Activated CD8-positive, alpha-beta T cell treated with anti-CD3 and anti-CD28 coated beads, Interleukin-2, amount 10 ng/mL, durations not matched to agents 7 days and 5 days (primary cell): ENCODE measurements at places on chromosomes 2 and 18.

DNA sequence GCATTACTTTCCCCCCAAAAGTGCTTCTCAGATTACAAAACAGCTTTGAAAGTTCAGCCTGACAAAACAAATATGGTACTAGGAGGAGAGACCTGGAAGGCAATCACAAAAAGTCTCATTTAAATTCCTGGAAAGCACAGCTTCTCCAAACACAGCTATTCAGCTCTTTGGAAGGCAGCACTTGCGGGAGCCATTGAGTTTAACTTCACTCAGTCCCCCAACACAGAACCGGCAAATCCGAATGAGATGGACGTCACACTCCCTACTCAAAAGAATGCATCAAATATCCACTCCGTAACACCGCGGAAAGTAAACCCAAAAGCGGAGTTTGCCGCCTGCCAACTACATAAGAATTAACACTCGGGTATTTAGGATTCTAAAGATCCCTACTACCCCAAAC is 638 bp downstream of the ST6GAL2 start:
- peaks cover 6% of the 10 kb centered on the region for H3K4me1 ChIP-seq
- H3K36me3 ChIP-seq, result no peaks in the 10 kb centered on the region
- DNase-seq, result no peak
- no peak overlapping the region for H3K27ac ChIP-seq
- H3K4me3 ChIP-seq, result no peak overlapping the region

DNA sequence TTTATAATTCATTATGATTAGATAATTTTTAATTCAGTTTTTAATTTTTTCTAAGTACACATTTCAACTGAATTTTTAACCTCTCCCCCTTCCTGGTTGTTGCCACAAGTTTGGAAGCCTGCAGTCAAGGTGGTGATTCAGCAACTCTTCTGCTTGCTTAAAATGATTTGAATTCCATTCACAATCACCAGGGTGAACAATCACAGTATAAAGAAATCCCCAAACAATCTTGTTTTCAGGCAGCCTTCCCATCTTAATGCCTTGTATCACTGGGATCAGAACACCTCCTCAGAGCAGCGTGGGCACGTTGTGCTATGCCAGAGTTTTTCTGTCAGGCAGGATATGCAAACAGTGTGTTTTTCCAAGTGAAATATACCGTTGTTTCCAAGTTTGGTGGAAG is 46.7 kb upstream of the BARD1 start:
- no peaks in the 10 kb centered on the region for H3K36me3 ChIP-seq
- H3K4me3 ChIP-seq, result no peak overlapping the region
- H3K4me1 ChIP-seq, result no peaks in the 10 kb centered on the region
- H3K27me3 ChIP-seq, result no peaks in the 10 kb centered on the region
- no peak for DNase-seq
- H3K27ac ChIP-seq, result no peak overlapping the region

DNA sequence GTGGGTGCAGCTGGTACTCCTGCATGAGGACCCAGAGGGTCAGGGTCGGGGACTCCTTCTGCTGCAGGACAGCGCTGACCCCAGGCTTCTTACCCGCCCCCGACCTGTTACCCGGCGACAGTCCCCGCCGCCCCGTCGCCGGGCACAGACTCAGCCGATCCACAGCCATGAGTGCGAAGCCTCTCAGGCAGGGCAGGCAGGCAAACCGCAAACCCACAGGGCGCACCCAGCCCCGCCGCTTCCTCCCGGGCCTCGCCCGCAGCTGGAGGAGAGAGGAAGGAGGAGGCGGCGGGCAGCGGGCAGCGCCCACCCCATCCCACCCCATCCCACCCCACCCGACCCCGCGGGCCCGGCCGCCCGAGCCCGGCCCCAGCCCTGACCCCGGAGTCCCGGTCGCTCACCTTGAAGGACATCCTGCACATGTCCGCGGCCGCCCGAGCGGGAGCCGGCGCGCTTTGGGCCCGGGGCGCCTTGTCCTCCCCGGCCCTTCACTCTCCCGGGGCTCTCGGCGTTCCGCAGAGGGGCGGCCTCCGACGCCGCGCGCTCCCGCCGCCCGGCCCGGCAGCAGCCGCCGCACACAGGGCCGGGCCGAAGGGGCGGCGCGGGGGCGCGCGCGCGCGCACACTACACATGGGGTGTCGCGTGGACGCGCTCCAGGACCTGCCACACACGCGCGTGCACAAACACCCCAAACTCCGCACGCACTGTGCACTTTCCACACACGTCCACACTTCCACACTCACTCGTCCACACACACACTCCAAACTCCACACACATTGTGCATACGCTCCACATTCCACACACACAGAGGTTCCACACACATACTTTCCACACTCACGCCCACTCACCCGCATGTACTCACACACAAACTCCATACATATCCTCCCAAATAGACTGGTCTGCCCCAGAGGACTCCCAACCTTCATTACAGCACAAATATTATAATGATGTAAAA is at the start of gene ANKRD29:
ANKRD29 (minus strand) TSS at position 603 of the 955 bp plus-strand sequence; CDS start at position 422, 181 bp downstream.
- H3K27ac ChIP-seq, result peak within 1 kb of the TSS; percentile 40
- no peaks in the 10 kb centered on the region for H3K36me3 ChIP-seq
- H3K27me3 ChIP-seq, result peaks cover 62% of the 10 kb centered on the region
- peak within 1 kb of the TSS; percentile 69 for H3K4me3 ChIP-seq

- no peak overlapping the region for H3K27ac ChIP-seq
- DNase-seq, result no peak
- H3K27me3 ChIP-seq, result no peaks in the 10 kb centered on the region
- H3K4me1 ChIP-seq, result peaks cover 34% of the 10 kb centered on the region
- no peaks in the 10 kb centered on the region for H3K36me3 ChIP-seq
Measured at GRCh38 chr18:48896875-48897511, 53.8 kb downstream of the SMAD7 start.

GRCh38 chr18:45236676-45237075 is 378.6 kb upstream of the SLC14A2 start:
- H3K27me3 ChIP-seq, result no peaks in the 10 kb centered on the region
- no peak for DNase-seq
- no peak overlapping the region for H3K27ac ChIP-seq
- H3K4me1 ChIP-seq, result no peaks in the 10 kb centered on the region

GRCh38 chr2:178327516-178327915 is 123.5 kb downstream of the PRKRA start:
- H3K27me3 ChIP-seq, result peaks cover 12% of the 10 kb centered on the region
- no peak overlapping the region for H3K4me3 ChIP-seq
- H3K4me1 ChIP-seq, result no peaks in the 10 kb centered on the region
- no peak for DNase-seq

DNA sequence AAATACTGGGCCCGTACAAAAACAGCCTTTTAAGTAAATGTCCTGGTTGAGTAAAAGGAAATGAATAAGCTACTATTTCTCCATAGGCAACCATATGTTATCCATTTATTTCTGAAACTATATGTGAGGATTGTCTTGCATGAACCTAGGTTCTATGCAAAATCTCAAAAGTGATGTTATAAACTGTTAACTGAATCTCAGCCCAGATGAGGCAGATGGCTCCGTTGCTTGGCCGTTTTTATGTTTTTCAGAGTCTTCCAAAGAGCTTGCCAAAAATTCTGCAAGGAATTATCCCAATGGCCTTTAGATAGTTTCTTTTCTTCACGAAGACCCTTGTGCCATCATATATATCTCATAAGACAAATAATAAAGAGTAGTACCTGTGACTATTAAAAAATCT is 1669.5 kb upstream of the DDX18 start:
- no peaks in the 10 kb centered on the region for H3K4me1 ChIP-seq
- H3K4me3 ChIP-seq, result no peak overlapping the region
- H3K36me3 ChIP-seq, result no peaks in the 10 kb centered on the region
- H3K27ac ChIP-seq, result no peak overlapping the region

- no peak overlapping the region for H3K27ac ChIP-seq
- no peak overlapping the region for H3K4me3 ChIP-seq
- no peaks in the 10 kb centered on the region for H3K36me3 ChIP-seq
- no peak for DNase-seq
- H3K4me1 ChIP-seq, result peaks cover 7% of the 10 kb centered on the region
- no peaks in the 10 kb centered on the region for H3K27me3 ChIP-seq
Measured at GRCh38 chr2:57549642-57550102, 496.9 kb upstream of the VRK2 start.

DNA sequence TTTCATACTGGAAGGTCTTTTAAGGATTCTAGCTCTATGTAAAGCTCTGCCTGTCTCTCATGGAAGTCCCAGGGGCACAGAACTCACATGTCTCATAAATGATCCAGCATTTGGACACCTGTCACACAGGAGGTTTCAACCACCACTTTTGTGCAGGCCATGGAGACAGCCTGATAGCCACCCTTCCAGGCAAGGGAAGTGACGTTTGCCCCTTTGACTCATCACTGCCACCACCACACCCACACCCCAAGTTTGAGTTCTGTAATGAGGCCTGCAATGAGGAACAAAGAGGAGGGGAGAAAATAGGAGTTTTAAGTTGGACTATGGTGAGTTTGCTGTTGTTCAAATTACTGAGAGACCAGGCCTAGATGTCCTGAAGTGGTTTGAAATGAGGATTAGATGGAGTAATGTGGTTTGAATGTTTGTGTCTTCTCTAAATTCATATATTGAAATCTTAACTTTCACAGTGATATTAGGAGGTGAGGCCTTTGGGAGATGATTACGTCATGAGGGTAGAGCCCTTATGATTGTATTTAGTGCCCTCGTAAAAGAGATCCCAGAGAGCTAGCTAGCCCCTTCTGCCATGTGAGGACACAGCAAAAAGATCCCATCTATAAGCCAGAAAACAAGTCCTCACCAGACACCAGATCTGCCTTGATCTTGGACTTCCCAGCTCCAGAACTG is 175.3 kb upstream of the EPHA4 start:
- no peaks in the 10 kb centered on the region for H3K27me3 ChIP-seq
- H3K4me1 ChIP-seq, result no peaks in the 10 kb centered on the region
- H3K4me3 ChIP-seq, result no peak overlapping the region
- no peak overlapping the region for H3K27ac ChIP-seq
- H3K36me3 ChIP-seq, result no peaks in the 10 kb centered on the region

- no peak overlapping the region for H3K27ac ChIP-seq
- H3K4me3 ChIP-seq, result no peak overlapping the region
- no peaks in the 10 kb centered on the region for H3K4me1 ChIP-seq
- no peak for DNase-seq
- H3K36me3 ChIP-seq, result no peaks in the 10 kb centered on the region
- H3K27me3 ChIP-seq, result no peaks in the 10 kb centered on the region
Measured at GRCh38 chr2:60071490-60071831, 482.0 kb downstream of the BCL11A start.

GRCh38 chr2:214740867-214741395 is 68.6 kb downstream of the BARD1 start:
- no peak for DNase-seq
- H3K27me3 ChIP-seq, result no peaks in the 10 kb centered on the region
- H3K27ac ChIP-seq, result no peak overlapping the region
- H3K4me1 ChIP-seq, result peaks cover 7% of the 10 kb centered on the region
- H3K36me3 ChIP-seq, result peaks cover 46% of the 10 kb centered on the region

- no peak overlapping the region for H3K27ac ChIP-seq
- H3K36me3 ChIP-seq, result peaks cover 44% of the 10 kb centered on the region
- no peak for DNase-seq
- no peaks in the 10 kb centered on the region for H3K4me1 ChIP-seq
- H3K4me3 ChIP-seq, result no peak overlapping the region
Measured at GRCh38 chr2:117967977-117968718, 45.7 kb downstream of the CCDC93 start.

GRCh38 chr18:14781671-14782070 is 33.7 kb downstream of the ANKRD30B start:
- H3K36me3 ChIP-seq, result no peaks in the 10 kb centered on the region
- no peak overlapping the region for H3K27ac ChIP-seq
- H3K4me3 ChIP-seq, result no peak overlapping the region
- no peaks in the 10 kb centered on the region for H3K4me1 ChIP-seq

- no peak overlapping the region for H3K4me3 ChIP-seq
- no peaks in the 10 kb centered on the region for H3K4me1 ChIP-seq
- no peak for DNase-seq
- H3K27me3 ChIP-seq, result no peaks in the 10 kb centered on the region
Measured at GRCh38 chr18:22641958-22642357, 224.2 kb upstream of the CTAGE1 start.

DNA sequence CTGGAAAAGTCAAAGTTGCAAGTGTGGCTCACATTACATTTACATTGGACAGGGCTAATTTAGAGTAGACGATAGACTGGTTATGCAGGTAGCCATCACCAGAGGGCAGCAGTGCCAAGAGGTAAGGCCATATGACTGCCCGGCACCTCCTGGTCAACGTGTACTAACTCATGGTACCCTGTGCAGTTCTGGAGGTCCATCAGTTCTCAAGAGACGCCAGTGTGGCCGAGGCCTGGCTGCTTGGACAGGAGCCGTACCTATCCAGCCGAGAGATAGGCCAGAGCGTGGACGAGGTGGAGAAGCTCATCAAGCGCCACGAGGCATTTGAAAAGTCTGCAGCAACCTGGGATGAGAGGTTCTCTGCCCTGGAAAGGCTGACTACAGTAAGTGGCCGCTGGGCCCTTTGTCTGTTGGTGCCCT is 65.8 kb upstream of the EML6 start:
- H3K27ac ChIP-seq, result peak overlapping the region; percentile 51
- no peak overlapping the region for H3K4me3 ChIP-seq
- peaks cover 21% of the 10 kb centered on the region for H3K4me1 ChIP-seq
- no peaks in the 10 kb centered on the region for H3K27me3 ChIP-seq
- peak; percentile 43 for DNase-seq
